Stimulated activated CD4-positive, alpha-beta T cell treated with anti-CD3 and anti-CD28 coated beads, Interleukin-12 subunit alpha, Interleukin-12 subunit beta, amount 100 ng/mL, for 48 hours (primary cell): ENCODE measurements at places on chromosomes 16 and 17.

DNA sequence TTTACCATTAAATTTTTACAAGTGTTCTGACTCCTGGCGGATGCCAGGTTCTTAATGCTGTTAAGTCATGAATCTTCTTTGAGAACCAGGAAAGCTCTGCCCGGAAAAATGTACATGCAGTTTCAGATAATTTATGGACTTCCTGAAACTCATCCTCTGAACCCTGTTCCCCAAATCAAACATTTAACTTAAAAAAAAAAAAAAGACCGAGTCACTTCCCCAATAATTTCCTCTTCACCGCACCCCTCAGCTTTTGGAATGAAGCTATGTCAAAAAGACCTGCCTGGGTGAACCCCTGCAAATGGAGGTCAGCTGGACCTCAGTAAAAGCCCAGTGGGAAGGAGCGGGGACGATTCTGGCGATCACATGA is 15.0 kb downstream of the ZNF232 start:
- DNase-seq, result no peak

DNA sequence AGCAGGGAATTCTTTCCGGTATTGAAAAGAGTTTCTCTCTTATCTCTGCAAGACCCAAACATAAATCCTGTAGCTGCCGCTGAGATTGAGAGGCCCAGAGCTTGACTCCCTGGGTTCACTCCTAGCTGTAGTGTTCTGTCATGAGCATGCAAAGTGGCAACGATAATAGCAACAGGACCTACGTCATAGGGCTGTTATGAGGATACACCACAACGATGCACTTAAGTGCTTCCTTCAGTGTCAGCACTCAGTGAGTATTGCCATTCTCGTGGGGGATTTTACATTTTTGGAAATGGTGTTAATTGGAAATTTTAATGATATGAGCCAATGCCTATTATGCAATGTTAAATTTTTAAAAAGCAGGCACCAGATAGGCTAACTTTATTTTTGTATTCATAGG is 199.8 kb downstream of the CYLD start:
- DNase-seq, result no peak

DNA sequence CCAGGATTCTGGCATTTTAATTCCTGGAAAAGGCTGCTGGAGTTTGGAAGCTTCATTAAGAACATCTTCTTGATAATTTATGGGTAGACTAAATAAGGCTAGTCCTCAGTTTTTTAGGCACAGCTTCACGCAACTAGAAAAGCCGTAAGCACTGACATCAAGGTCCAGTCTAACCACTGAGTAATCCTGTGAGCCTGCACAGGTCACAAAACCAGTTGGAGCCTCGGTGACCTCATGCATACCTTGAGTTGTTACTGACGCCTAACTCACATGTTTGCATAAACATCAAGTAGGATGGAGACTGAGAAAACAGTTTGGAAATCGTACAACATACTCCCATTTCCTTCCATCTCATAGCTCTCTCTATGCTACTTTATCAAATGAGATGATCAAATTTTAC is 63.8 kb upstream of the RCVRN start:
- no peak for DNase-seq

- no peak for DNase-seq
These were observed 1.7 kb upstream of the CES5A start for GRCh38 chr16:55876854-55877253.
